GM20000 (cell line): ENCODE measurements at places on chromosomes 3 and 15.

DNA sequence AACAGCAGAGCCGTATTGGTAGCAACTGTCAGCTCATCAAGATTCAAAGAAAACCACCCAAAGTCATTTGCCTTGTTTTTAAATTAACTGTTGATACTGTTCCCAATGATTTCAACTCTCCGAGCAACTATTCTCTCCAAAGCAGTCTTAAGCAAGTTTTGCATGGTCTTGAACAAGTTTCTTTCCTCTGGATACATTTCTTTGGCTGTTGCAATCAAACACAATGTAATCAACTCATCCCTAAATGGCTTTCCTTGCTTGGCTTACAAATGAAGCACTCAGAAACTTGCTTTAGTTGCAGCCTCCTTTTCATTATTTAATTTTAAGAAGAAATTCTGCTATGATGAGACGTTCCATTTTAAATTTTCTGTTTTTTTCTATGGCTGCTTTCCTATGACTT lies 15.5 kb upstream of the MUC13 start:
- DNase-seq, result no peak

DNA sequence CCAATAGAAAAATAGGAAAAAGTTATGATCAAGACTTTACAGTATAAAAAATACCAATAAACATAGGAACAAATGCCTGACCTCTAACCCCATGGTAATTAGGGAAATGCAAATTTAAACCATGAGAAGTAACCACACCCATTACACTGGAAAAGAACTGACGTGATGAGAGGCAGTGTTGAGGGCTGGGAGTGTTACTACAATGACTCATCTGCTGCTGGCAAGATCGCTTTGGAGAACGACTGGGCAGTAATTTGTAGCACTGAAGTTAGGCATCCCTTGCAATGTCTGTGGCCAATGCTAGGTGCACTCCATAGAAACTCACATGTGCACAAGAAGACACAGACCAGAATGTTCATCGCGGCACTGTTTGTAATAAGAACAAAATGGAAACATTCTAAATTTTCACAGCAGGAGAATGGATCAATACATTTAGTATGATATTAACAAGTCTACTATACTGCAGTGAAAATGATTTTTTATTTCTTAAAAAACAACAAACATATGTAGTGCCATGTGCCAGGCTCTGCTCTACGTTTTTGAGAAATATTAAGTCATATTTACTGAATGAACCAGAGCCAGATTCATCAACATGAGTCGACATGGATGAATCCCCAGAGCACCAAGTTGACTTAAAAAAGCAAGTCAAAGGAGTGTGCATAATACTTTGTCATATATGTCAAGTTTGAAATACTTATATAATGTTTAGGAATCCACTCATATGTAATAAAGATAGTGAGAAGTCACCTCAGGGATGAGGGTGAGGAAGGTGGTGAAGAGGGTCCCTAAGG lies 37.6 kb upstream of the EPHB3 start:
- no peak for DNase-seq

GRCh38 chr15:74847432-74847831 lies 4.5 kb upstream of the ULK3 start:
- no peak for DNase-seq

- no peak for DNase-seq
These were observed 160.9 kb downstream of the TIGIT start for GRCh38 chr3:114454551-114455251.

DNA sequence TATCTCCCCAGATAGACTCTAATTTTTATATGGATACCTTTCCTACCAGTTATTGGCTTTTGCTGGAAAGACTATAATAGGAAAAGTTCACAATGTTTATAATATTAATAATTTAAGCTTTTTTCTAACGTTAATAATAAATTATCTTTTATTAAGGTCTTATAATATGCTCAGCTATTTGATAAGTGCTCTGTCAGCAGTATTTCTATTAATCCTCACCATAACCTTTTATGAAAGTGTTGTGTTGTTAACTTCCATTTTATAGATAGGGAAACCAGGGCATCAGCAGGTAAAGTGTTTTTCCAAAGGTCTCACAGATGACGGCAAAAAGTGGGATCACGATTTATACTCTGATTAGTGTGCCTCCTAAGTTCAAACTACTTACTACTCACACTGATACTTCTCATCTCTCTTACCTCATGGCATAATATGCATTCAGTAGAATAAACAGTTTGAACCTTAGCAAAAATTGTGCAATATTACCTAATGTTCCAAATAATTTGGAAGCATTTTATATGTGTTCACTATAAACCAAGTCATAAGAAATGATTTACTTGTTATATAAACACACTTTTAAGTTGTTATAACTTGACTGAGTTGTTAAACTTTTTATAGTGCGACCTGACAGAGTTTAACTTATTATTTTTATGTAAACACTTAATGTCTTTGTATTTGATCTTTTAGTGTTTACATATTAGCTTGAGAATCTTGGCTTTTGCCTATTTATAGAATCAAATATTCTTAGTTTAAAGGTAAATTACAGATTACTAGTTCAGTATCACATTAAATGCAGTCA lies 274.9 kb upstream of the DCBLD2 start:
- DNase-seq, result no peak

GRCh38 chr3:159914426-159914825 lies 74.2 kb upstream of the IL12A start:
- DNase-seq, result no peak

GRCh38 chr3:128315313-128315712 lies 151.4 kb downstream of the DNAJB8 start:
- DNase-seq, result no peak

GRCh38 chr3:195170496-195170895 lies 100.5 kb downstream of the XXYLT1 start:
- DNase-seq, result no peak
